ENCODE measurements at places on chromosomes 16 and 17.

GRCh38 chr17:35212668-35213067, 18.5 kb upstream of the SLC35G3 start:
- DNase-seq = no peak

DNA sequence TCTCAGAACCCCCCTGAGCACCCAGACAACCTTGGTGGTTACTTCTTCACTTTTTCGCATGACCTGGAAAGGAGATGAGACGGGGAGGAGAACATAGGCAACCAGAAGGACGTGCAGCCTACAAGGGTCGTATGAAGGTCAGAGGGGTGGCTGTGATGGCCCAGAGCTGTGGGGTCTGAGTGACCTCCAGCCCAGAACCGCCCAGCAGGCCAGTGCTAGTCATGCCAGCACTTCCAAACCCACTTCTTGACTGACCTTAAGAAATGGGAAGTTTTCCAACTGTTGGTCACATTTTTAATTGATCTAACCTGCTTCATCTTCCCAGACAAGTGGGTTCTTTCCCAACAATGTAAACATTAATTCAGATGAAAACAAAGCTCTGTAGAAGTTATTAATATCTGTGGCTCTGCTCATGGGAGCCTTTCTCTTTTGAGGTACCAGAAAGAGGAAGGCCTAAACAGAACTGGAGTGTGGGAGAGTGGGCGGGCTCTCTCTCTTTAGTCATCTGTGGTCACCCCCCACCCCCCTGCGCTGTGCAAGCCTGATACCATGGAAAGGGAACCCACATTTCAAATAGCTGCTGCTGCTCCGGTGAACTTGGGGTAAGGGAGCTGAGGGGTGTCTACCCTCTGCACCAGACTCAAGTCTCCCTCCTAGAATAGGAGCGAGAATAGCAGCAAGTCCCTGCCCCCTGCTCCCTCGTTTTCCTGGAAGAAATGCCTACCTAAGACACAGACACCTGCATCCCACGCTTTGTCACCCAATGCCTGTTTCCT, 101.6 kb downstream of the RAB11FIP4 start:
- DNase-seq = no peak

- DNase-seq = no peak
Measured at GRCh38 chr16:680625-680945, 375 bp downstream of the STUB1 start.

- no peak for DNase-seq
Measured at GRCh38 chr16:16778332-16778731, 399.4 kb downstream of the NPIPA7 start.

DNA sequence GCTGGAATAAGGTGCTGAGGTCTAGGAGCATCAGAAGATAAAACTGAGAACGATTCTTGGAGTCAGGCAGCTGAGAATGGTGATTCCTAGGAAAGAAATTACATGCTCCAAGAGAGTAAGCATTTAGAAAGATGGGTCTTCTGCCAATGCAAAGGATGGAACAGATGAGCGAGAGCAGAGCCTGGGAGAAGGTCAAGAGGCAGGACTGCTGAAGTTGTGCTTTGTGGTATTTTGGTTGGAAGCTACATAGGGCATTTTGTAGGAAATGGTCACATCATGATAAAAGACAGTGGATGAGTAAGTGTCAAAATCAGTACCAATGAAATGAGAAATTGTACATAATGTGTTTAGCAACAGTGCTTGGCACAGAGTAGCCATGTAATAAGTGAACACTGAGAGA, 1.4 kb upstream of the CRYM start:
- DNase-seq = no peak

- no peak for DNase-seq
Measured at GRCh38 chr16:4709481-4709880, 16.1 kb downstream of the NUDT16L1 start.

- DNase-seq = no peak
Measured at GRCh38 chr16:88904676-88905365, 38.4 kb upstream of the PABPN1L start.

- no peak for DNase-seq
Measured at GRCh38 chr17:48985436-48986245, 11.5 kb upstream of the IGF2BP1 start.

- no peak for DNase-seq
Measured at GRCh38 chr17:66415366-66416206, 113.2 kb downstream of the PRKCA start.

GRCh38 chr16:89038811-89039735, 54.6 kb upstream of the ACSF3 start:
- no peak for DNase-seq

DNA sequence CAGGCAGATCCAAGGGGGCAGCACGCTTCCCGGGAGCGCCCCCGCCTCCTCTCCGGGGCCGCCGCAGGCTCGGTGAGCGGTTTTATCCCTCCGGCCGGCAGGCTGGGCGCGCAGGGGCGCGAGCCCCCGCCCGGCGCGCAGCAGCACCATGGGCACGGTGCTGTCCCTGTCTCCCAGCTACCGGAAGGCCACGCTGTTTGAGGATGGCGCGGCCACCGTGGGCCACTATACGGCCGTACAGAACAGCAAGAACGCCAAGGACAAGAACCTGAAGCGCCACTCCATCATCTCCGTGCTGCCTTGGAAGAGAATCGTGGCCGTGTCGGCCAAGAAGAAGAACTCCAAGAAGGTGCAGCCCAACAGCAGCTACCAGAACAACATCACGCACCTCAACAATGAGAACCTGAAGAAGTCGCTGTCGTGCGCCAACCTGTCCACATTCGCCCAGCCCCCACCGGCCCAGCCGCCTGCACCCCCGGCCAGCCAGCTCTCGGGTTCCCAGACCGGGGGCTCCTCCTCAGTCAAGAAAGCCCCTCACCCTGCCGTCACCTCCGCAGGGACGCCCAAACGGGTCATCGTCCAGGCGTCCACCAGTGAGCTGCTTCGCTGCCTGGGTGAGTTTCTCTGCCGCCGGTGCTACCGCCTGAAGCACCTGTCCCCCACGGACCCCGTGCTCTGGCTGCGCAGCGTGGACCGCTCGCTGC, 832 bp downstream of the CDK5R1 start:
- DNase-seq = no peak

DNA sequence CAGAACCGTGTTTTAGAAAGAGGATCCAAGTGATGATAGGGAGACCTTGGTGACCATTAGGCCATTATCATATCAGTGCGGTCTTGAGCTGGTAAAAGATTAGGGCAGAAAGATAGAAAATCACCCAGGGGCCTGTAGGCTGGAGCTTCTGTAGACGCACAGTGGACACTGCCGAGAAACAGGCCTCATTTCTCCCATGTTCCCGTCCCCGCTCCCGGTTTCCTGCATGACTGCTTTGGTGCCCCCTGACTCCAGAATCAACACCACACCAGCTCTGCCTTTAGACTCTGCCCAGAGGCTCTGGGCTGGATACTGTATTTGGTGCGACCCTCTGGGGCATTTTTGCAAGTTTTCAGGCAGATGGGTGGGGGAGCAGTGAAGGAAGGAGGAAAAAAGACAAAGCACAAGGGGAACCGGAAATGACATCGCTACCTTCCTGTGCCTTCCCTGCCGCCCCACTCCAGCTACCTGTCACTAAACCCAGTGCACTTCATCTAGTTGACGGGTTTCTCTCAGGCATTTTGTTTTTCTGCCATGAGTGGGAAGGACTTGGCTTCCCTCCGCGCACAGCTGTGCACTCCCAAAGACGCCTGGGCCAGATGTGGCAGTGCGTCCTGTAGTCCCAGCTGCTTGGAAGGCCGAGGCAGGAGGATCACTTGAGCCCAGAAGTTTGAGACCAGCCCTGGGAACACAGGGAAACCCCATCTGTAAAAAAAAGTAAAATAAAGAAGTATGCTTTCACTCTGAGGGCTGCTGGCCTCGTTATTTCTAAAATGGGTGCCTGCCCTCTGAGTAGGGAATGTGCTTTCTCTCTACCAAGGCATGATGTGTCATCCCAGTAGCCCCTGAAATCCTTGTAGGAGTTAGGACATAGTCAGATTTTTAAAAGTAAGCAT, 214.1 kb downstream of the RPTOR start:
- no peak for DNase-seq

GRCh38 chr17:43475494-43476089, 8.2 kb upstream of the DHX8 start:
- no peak for DNase-seq

- DNase-seq = no peak
Measured at GRCh38 chr17:29764748-29765147, 142.0 kb upstream of the CORO6 start.

GRCh38 chr16:66130296-66130905, 236.1 kb upstream of the CDH5 start:
- DNase-seq = no peak

DNA sequence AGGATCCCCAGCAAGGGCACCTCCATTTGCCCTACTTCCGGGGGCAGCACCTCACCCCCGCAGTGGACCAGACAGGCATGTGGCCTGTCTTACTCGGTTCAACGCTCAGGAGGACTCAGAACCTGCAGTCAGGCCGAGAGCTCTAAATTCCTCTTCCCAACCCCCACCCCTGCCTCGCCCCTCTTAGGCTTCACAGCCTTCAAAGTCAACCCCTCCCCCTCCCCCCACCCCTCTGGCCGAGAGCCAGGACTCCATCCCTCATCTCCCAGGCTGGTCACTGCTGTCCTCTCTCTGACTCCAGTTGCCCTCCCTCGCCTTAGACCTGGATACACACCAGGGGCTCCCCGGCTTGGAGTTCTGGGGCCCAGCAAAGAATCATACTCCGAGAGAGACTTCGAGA, 8.1 kb upstream of the HS3ST6 start:
- DNase-seq = no peak

DNA sequence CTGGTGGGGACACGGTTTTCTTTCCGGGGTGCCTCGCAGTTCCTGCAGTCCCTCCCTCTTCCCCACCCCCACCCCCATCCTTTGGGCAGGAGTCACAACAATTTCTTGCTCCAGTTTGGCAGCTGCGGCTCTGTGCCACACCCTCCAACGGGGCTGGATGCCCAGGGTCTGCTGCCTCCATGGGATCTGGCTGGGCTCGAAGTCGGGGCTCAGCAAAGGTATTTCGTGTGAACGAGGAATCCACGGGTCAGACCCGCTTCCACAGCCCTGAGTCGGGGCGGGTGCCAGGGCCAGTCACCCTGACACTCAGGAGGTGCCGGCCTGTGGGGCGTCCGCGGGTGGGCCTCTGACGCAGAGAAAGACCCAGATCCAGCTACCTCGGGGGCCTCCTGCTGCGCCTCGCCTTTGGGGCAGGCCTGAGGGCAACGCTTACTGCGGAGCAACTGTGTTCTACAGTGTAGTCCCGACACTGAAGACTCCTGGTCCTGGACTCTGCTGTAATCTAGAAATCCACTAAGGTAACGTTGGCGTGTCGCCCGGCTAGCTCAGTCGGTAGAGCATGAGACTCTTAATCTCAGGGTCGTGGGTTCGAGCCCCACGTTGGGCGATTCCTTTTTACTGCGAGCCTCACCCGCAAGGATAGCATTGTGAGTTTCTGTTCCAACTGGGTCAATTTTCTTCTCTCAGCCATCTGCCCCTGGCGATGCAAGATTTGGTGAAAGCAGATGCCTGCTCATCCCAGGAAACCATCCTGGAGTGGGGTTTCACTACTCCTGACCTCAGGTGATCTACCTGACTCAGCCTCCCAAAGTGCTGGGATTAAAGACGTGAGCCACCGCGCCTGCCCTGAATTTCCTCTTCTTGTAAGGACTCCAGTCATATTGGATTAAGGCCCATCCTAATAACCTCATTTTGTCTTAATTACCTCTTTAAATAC, 12.6 kb upstream of the OR1F1 start:
- no peak for DNase-seq

- no peak for DNase-seq
Measured at GRCh38 chr16:80440667-80441066, 100.1 kb upstream of the DYNLRB2 start.

- DNase-seq = no peak
Measured at GRCh38 chr17:82400830-82401229, 17.3 kb upstream of the HEXD start.

DNA sequence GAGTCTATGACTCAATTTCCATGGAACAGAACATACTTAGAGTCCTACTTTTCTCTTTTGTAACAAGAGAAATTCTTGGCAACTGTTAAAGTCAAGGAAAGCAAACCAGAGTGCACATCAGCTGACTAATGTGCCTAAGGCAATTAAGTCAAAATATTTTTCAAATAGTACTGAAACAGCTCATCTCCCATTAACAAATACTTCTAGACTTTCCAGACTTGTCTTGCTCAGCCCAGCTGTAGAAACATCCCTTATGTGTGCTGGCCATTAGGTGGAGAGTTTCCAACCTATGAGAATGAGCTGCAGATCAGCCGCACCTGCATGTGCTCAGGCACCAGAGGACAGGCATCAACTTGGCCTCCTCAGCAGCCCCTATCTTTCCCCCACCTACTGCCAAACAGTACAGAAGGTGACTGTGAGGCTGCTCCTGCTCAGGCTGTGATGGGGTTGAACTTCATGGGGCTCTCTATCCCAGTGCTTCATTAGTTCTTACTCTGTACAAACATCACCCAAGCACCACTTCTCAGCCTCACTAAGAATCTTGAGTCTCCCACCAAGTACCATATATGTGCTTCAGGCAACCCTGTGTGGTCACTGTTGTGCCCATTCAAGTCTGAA, 32.2 kb downstream of the TEX2 start:
- DNase-seq = no peak

DNA sequence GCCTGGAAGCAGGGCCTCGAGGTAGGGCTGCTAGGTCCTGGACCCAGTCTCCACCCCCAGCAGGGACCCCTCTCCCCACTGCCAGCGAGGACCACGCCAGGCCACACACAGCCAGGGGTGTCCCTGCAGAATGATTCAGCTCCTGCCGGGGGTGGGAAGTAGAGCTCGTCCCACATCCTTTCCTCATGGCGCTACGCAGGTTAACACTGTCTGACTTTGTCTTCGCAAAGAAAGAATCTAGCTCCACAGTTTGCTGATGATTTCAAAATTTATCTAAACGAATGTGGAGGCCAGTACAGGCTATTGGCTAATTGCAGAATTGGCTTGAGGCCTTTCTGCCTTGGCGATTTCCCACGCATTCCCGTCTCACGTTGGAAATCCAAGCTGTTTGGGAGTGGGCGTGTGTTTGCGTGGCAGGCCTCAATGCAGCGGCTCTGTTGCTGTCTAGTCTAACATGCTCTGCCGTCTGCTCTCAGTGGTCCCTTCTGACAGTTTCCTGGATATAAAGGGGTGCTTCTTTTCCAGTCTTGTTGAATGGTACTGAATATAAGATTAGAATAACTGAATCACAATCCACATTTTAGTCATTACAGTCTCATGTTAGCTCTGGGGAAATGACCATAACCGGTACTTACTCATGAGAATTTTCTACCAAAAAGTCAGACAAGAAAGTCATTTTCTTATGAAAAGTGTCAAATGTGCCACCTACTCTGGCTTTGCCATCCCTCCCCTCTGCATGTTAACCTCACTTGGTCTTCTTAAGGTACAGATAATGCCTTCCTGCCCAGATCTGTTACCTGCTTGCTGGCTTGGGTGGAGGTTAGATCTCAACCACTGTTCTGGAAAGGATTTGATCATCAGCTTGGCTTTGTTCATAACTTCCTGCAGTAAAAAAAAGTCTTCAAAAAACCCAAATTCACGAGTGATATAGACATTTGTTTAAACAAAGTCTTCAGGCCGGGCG, 252.4 kb downstream of the NTN1 start:
- no peak for DNase-seq

Measured in cortex of kidney (tissue), 1 donor.